Cardiac septum (tissue), 1 donor: ENCODE measurements at places on chromosomes 4 and X. TPM values are rescaled to one million over a fixed set of nuclear protein-coding genes. Genes with fewer than 3 reads are reported as not detected.
A peak's percentile ranks its signal among the peaks of the same experiment; 100 is the strongest.

GRCh38 chrX:7690842-7691241 lies 152.1 kb upstream of the VCX start:
- no peak for DNase-seq

- DNase-seq: no peak
These were observed 352.1 kb downstream of the SPOCK3 start for GRCh38 chr4:166882221-166882620.

DNA sequence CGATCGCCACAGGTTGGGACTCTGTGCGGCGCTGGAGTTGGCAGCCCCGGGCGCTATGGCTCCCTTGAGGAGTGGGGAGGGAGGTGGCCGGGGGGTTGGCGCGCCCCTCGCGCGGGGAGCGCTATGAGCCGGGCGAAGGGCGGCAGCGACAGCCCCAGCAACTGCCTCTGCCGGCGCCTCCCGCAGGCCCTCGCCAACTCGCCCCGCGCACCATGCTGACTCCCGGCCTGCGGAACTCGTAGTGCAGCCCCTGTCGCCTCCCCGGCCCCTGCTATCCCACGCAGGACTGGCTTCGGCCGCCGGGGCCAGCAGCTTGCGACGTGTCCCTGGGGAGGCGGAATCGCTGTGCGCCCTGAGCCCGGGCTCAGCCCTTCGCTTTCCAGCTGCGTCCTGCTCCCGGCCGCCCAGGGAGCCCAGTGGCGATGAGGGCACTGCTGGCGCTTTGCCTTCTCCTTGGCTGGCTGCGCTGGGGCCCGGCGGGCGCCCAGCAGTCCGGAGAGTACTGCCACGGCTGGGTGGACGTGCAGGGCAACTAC lies 415 bp downstream of the SHISA3 start:
- DNase-seq: no peak

GRCh38 chrX:14819769-14820168 lies 53.1 kb downstream of the FANCB start:
- no peak for DNase-seq

GRCh38 chr4:8278421-8279287 lies 9.1 kb downstream of the HTRA3 start:
- DNase-seq: no peak

DNA sequence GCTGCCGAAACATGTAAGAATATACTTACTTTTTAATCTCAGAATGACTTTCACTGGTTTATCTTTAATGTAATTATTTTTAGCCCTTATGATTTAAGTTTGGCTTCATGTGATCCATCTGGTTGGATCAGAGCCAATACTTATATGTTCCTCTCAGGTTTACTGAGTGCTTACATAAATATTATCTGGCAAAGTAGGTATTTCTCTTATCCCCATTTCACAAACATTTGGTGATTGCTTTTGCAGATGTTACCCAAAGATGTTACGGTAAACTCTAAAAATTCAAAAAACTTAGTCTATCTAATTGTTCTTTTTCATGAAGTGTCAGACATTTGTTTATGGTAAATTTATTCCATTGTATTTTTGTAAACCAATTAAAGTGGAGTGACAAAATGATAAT lies 115.0 kb upstream of the TLL1 start:
- no peak for DNase-seq

DNA sequence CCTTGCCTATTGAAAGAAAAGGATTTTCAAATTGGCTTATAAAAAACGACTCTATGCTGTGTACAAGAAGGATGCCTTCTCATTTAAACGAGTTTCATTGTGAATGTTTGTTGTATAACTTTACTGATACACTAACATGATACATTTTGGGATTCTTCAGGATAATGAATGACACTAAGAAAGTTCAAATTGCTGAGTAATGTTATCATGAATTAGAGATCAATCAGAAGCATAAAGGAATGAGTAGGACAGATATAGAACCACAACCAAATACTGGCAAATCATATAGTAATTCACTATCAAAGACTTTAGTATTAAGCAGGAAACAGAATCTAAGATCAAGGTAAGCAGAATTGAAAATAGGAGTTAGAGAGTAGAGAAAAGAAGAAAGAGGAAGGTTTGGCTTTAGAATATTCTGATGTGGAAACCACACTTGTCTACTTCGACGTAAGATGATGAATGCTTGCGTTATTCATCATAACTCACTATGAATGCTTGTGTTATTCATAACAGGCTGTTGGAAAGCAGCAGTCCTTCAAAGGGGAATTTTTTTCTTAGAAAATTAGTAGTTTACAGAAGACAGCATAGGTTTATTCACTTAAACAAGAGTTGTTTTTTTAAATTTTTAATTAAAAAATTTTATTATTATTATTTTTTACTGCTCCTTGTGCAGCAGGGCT lies 13.4 kb downstream of the CCDC158 start:
- DNase-seq: no peak

- DNase-seq: no peak
These were observed 63.2 kb downstream of the TRMT44 start for GRCh38 chr4:8503801-8504200.

GRCh38 chr4:3136454-3136853 lies 62.0 kb downstream of the HTT start:
- DNase-seq: no peak

GRCh38 chr4:153364061-153364460 lies 19.6 kb downstream of the MND1 start:
- DNase-seq: no peak

GRCh38 chrX:146449243-146449642 lies 360.3 kb upstream of the CXorf51B start:
- no peak for DNase-seq

DNA sequence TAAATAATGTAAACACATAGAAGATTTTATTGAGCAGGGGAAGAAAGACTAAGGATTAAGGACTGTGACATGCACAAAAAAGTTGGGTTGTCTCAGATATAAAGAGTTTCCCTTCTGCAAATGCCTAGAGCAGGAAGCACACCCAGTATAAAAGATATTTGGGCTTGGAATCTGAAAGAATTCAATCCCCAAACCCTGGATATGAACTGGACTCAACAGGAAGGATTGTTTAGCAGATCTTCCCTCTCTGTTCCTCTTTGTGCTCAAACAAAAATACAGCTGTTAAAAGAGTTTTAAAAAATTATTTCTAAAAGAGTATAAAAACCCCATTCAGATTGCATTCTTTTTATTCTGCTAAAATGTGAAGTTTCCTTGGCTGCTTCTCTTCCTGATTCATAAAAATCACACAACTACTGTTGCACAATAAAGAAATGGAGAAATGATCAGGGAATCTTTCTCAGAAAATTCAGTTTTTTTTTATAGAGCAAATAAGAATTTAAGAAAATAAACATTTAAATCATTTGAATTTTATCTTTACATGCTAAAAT lies 71.4 kb downstream of the PDLIM5 start:
- DNase-seq: no peak

DNA sequence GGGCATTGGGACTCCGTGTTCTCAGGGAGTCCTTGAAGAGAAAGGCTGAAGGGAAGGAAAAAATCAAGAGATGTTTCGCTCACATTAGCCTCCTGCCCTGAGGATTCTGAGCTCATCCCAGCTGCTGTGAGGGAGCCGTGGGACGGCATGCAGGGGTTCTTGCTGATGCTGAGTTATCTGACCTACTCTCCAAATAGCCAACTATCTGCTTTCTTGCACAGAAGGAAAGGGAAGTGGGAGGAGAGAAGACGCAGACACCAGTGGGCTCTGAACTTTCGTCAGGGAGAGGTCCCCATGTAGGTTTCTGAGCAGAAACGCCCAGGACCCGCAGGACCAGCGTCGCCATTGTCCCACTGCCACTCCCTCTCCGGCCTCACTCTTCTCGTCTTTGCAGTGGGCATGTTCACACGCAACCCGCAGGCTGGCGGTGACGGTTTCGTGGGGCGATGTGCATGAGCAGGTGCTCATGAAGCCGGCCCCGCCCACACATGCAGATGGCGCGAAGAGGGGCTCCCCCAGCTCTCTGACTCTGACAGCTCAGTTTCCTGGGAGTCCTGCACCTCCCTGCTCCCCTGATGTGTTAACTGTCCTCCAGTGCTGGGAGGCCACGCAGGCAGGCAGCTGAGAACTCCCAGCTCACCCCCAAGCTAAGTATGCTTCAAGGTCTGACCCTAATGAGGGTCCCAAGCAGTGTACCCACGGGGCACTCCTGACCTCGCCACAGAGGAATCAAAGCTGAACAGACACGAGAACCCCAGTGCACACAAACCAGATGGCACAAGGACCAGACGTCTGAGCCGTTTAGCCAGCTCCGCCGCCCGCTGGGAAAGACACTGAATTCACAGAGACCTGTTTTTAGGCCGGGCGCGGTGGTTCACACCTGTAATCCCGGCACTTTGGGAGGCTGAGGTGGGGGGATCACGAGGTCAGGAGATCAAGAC lies 13.6 kb upstream of the ABLIM2 start:
- no peak for DNase-seq

GRCh38 chrX:110750526-110751189 lies 45.0 kb downstream of the CHRDL1 start:
- no peak for DNase-seq

GRCh38 chrX:148049441-148049840 lies 68.3 kb downstream of the FMR1NB start:
- no peak for DNase-seq

DNA sequence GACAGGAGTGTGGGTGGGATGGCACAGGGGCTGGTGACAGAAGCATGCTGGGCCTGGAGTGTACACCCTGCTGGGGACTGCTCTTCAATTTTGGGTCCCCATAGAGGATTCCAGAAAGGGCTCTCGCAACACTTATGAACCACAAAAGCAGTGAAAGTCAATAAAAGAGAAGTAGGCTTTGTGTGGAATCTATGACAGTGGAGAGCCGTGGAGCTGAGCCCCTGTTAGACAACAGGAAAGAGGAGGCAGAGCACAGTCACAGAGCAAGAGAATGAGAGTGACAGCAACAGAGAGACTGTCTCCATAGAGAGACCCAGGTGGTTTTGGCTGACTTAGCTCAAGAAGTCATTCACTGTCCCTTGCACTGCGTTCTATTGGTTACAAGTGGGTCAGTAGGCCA lies 135.1 kb upstream of the ATP6AP2 start:
- DNase-seq: no peak

- no peak for DNase-seq
These were observed 1.9 kb downstream of the ARHGAP10 start for GRCh38 chr4:147733716-147734344.

DNA sequence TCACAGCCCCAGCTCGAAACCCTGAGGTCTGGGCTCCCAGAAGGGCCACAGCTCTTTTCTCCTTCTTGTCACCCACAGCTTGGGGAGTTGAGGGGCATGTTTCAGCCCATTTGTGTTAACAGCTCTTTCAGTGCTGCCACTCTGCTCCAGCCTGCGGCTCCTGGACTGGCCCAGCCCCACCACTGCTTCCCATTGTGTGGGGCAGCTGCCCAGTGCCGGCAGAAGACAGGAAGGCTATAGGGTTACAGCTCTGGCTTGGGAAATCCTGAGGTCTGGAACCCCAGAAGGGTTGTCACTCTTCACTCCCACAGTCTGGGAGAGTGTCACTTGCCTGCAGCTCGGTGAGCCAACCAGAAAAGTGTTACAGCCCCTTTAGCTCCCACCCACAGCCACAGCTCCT lies 7.0 kb upstream of the HNRNPD start:
- no peak for DNase-seq

DNA sequence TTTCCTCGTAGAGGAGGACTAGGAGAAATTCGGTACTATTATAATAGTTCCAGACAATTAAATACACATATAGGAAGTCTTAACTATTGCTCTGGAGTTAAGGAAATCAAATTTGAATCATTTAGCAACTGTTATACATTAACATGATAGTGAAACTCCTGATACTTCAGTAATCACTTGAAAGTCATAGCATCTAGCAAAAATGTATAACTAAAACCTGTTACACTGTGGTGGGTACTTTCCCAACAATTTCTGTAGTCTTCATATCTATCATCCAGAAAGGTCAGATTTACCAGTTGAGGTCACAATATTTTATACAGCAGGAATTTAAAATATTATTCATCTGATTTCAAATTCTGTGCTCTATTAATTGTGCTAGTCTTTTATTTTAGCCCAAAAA lies 669.6 kb upstream of the PCDH10 start:
- DNase-seq: no peak

- DNase-seq: peak; percentile 62
These were observed at the start of gene SHROOM2 for GRCh38 chrX:9785944-9786797. TSS of gene SHROOM2 (plus strand) at chrX:9786429. CDS start at chrX:9786546, 117 bp downstream.

DNA sequence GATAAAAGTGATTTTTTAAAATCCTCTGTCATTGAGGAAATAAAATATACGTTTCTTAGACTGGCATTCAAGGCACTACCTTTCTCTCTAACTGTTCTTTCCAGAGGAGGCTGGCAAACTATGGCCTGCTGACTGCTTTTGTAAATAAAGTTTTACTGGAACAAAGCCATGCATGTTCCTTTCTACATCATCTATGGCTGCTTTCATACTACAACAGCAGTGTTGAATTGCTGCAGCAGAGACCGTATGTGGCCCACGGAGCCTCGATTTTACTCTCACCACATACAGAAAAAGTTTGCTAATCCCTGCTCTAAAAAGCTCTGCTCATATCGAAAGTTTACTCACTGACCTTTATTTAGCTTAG lies 20.2 kb downstream of the SETD7 start:
- DNase-seq: no peak

DNA sequence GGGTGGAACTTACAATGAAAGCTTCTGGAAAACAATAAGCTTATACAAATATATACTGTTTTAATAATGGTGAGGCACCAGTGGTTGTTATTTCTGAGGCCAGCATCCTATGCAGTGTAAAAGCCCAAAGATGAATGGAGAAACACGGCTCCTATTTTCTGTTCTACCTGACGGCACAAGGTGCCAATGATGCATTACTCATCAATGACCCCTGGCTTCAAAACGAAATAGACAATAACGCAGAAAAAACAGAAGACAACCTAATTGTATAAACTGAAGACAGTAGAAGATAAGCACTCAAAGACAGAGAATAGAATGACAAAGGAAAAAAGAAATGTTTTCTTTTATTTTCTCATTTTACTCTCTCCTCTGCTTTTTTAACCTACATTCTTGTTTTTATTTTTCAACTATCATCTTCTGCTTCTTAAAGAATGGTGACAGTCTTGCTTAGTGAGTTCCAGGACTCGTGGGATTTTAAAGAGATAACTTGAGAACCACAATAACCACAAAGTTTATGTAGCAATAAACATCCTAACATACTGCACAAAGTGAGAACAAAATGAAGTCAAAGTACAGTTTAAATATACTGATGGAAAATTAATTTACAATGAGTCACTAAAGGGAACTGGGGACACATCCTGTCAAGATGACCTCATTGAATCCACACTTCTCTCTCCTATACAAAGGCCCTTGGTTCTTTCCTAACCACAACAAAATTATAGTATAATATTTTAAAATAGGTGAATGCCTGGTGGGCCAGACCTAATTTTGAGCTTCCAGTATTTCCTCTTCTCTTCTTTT lies 169.8 kb downstream of the BTC start:
- DNase-seq: no peak

Gene EFHC2
- 4.3 TPM for total RNA-seq

Gene RAI2
- 37.5 TPM for total RNA-seq

Gene ADH1A
- not detected for total RNA-seq

Gene PAGE5
- total RNA-seq: not detected

Gene ADH1C
- 4.0 TPM for total RNA-seq

Gene TBC1D9
- 15.0 TPM for total RNA-seq

Gene BMPR1B
- total RNA-seq: 1.5 TPM

Gene TRIM2
- total RNA-seq: 23.4 TPM

Gene VCX3A
- total RNA-seq: not detected

Gene NLGN4X
- total RNA-seq: 2.0 TPM

Gene TCEAL5
- total RNA-seq: 0.67 TPM

Gene SYN1
- total RNA-seq: 12.1 TPM

Gene C4orf51
- not detected for total RNA-seq

Gene TRIM75
- not detected for total RNA-seq

Gene CABS1
- total RNA-seq: not detected

Gene SPIN2B
- 9.2 TPM for total RNA-seq

Gene ADH4
- not detected for total RNA-seq

Gene PAGE4
- not detected for total RNA-seq

Gene ITM2A
- 57.8 TPM for total RNA-seq

Gene SLC4A4
- total RNA-seq: 22.0 TPM
